ENCODE measurements at places on chromosomes 6 and 20.

DNA sequence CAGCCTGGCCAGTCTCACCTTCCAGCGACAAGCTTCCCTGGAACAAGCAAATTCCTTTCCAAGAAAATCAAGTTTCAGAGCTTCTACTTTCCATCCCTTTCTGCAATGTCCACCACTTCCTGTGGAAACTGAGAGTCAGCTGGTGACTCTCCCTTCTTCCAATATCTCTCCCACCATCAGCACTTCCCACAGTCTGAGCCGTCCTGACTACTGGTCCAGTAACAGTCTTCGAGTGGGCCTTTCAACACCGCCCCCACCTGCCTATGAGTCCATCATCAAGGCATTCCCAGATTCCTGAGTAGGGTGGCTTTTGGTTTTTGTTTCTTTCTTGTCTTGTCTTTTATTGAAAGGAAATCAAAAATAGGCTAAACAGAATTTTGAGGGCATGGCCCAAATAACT, 24.3 kb downstream of the MYCT1 start:
- no peak for DNase-seq

- DNase-seq, result no peak
Measured at GRCh38 chr6:8499540-8499939, 64.2 kb upstream of the SLC35B3 start.

DNA sequence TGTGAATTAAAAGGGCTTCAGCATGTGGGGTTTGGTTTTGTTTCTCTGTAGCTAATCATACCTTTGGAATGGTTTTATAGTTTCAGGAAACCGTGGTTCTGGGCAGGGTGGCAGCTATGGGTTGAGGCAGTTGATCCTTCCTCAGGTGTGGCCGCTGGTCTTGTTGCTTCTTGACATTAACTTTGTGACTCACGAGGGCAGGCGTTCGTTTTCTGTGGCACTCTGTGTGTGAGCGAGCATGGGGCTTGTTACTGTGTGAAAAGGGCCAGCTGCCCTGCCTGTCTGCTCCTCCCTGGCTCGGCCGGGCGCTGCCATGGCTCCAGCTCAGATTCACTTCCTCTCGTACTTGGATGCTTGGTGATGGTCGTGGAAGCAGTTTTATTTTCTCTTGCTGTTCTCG, 16.2 kb downstream of the DNAJC5 start:
- no peak for DNase-seq

GRCh38 chr20:64100566-64100888, 6.8 kb downstream of the NPBWR2 start:
- DNase-seq, result no peak

DNA sequence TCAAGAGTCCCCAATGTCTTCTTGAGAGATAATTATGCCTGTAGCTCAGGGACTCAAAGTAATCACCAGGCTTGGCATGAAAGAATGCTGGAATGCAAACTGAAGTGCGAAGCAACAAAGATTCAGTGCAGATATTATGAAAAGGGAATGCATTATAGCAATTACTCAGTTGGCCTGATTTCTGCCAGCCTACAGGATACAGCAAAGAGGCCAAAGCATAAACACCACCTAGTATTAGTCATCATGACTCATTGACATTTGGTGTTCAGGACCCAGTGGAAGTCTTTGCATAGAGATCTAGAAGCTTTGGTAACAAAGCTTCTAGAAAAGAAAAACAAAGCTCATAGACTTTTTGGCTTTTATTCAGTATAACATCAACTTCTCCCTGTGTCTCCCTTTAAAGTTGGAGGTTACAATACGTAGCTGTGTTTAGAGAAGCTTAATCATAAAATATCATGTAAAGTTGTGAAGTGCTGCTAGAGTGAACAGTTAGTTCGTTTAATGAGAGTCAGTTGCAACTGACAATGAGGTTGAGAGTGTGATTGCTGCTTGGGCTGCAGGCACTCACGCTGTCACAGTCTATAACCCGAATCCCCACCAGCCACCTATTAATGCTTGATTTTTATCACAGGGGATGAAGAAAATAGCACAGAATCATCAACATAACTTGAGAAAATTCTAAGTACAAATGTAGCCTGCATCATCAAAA, 932.7 kb downstream of the TFAP2A start:
- DNase-seq, result no peak

- DNase-seq, result no peak
Measured at GRCh38 chr6:151389618-151390275, 1.6 kb downstream of the ZBTB2 start.

DNA sequence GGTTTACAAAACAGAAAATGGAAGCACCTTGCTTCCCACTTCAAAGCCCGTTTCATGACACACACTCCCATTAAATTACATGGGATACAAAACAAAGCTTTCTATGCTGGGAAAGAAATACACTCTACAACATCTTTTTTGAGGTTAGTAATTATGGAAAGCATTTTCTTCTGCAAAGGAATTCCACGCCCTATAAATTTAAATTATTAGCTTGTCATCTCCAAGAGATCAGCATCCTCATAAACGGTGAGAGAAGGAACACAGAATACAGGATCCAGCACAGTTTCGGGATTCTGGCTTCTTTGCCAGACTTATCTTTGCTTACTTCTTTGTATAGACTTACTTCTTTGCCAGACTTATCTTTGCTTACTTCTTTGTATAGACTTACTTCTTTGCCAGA, 1.3 kb upstream of the SMPDL3A start:
- DNase-seq, result no peak

GRCh38 chr6:82629921-82630320, 266.3 kb downstream of the TPBG start:
- no peak for DNase-seq

GRCh38 chr6:26051665-26052310, 35.4 kb upstream of the HFE start:
- no peak for DNase-seq

DNA sequence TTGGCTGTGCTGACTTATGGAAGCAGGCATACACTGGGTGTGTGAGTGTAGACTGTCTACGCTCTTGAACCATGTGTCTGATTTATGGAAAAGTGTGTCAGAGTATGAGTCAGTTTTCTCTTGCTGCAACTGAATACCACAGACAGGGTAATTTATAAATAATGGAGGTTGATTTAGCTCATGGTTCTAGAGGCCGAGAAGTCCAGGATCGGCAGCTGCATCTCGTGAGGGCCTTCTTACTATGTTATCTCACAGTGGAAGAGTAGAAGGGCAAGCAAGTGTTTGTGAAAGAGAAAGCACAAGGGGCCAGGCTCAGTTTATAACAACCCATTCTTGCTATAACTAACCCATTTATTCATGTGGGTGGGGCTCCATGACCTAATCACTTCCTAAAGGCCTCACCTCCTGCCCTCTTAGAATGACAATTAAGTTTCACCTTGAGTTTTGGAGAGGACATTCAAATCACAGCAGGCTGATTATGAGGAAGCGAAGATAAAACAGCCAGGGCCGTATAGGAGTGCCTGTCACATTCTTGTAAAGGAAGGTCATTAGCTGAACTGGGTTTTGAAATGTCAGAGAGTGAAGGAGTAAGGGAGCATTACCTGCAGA, 6.7 kb downstream of the GPR31 start:
- DNase-seq, result no peak

DNA sequence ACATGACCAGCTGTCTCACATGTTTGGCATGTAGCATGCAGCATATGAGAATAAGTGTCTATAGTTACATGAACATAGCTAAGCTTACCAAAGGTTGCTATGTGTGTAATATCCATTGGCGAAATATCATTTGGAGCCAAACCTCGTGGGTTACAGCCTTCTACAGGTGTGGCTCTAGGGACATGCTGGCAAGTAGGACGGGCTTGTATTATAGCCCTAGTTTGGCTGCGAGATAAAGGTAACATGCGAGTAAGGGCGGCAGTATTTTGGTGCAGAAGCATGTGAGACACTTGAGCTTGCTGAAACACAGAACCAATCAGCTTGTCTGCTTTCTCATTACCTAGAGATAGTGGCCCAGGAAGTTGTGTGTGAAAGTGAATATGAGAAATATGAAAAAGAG, 6.5 kb upstream of the ABHD12 start:
- no peak for DNase-seq

- no peak for DNase-seq
Measured at GRCh38 chr6:103105686-103106085, 1712.2 kb downstream of the GRIK2 start.

DNA sequence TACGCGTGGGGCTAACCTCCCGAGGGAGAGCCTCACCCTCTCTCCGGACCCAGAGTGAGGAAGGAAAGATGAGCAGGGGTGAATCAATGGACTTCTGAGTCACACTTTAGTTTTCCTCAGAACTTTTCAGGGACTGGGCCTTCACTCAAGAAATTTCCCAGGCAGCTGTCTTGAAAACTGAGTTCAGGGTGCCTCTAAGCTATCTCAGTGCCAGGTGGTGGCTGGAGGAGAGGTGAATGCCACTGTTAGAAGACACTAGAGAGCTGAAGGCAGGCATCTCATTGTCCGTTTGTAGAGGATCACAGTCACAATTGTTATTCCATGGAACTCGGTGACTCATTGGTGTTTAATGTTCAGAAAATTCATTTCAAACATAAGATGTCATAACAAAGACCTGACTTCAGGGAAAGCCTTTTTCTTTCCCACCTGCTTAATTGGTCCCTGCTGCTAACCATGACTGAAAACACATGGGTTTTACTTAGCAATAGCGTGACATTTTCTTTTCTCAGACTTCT, 5.3 kb upstream of the SERPINB6 start:
- no peak for DNase-seq

GRCh38 chr6:74197310-74197709, 501.3 kb downstream of the CD109 start:
- no peak for DNase-seq

DNA sequence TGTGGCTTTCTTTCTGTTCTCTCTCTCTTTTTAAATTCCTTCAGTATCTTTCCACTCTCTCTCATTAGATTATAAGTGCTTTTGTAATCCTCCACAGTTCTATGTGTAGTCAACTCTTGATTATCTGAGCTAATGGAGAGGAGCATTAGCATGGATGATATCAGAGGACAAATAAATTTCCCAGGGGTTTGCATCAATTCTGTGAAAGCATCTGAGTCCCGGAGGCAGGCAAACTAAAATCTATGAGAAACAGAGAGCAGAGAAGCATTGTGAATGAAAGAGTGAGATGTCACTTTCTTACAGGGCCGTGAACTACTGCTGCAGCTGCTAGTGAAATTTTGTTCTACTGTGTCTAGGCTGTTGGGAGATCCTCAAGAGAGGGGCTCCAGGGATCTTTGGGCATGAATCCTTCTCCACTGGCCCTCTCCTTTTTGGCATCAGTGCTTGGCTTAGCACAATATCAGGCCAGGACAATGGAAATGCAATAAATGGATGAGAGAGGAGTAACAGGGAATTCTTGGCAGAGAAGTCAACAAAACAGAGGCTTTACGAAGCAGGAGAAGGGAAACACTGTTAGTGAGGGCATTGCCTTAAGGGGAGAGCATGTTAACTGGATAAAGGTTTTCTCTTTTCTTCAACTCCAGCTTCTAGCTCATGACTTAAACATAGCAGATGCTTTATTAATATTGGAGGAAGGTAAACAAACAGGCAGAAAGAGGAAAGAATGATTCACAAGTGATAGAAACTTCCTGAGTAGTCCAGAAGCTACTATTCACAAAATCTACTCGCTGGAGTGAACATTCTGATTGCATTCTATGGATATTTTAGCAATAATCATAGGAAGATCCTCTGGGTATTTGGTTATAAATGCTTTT, 847.0 kb upstream of the MAP3K7 start:
- no peak for DNase-seq

GRCh38 chr6:170164271-170164900, 126.5 kb downstream of the DLL1 start:
- DNase-seq, result no peak

GRCh38 chr6:116586738-116587137, 15.4 kb downstream of the RWDD1 start:
- DNase-seq, result no peak

DNA sequence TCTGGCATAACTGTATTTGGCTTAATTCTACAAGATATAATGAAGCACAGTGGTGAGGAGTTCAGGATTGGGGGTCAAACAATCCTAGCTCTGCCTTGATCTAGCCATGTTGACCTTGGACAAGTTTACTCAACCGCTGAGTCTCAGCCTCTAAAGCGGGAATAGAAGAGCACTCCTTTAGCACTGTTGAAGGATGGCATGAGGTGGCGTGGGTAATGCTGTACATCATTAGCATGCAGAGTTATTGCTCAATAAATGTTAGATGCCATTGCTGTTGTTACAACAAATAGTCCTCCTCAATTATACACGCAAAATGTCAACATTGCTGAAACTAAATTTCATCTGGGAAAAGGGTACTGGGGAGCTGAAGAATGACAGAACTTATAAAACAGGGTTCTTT, 78.6 kb downstream of the KIF13A start:
- no peak for DNase-seq

DNA sequence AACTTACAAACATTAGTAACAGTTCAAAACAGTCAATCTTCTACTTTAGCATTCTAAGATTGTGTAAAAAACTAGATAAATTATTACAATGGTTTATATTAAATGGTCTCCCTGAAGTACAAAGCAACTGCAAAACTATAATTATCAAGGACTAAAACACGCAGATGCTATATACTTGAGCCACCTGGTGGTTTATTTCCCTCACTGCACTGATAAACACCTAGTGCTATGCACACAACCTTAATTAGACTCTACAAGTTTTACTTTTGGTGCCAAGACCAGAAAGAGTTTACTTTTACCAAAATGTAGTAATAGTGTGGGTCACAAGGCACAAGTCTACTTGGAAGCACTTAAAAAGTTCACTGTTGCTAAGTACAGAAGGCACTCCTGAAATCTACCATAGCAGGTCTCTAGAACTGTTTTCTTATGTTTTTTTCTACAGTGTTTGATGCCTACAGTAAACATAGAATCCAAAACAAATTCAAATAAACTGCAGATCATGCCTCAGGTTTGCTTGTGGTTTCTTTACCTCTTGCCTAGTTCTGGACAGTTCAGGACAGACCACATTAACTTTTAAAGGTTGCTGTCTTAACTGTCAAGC, 49.2 kb downstream of the GMDS start:
- peak; percentile 8 for DNase-seq

DNA sequence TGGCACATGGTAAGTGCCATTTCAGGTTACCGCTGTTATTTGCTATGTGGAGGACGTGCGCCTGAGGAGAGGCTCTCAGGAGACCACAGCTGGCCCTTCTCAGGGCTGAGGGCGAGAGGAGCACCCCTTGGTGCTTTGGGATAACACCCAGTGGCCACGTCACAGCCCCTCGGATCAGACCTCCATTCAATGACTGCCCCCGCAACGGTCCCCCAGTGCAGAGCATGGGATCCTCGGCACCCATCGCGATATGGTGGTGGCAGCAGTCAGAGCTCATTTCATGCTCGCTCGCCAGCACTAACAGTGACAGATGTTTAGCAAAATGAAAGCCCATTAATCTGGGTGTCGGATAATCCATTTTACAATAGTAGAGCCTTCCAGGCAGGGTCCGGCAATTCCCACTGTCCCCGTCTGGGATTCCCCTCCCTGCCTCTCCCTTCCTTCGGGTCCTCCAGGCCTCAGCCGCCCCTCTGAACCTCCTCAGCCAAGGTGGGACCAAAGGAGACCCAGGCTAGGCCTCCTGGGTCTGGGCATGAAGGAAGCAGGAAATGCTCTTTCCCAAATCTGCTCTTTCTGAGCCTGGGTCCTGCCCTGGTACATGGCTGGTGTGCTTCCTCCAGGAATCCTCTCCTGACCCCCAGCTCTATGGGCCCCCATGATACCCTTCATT, 117.1 kb downstream of the GRM4 start:
- no peak for DNase-seq

Measured in SHP77 treated with DMSO at 0.1 percent for 48 hours (cell line).